ENCODE measurements at places on chromosomes 3 and 15.

DNA sequence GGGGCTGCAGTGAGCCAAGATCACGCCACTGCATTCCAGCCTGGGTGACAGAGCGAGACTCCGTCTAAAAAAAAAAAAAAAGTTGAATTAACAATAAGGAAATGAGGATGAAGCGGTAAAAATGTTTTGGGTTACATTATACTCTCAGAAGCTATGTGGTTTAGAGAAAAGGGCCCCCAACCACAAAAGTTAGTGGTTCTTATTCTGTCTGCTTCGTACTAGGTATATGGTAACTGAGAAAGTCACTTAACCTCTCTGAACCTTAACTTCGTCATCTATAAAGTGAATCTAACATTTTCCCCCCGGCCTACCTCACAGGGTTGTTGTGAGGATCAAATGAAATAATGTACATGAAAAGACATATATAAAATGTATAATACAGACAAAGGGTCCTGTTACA is 38.4 kb upstream of the EHHADH start:
- DNase-seq: no peak

- no peak for DNase-seq
Measured at GRCh38 chr3:141399200-141399599, 30.9 kb downstream of the ZBTB38 start.

GRCh38 chr3:178082326-178082906 is 453.8 kb upstream of the KCNMB2 start:
- DNase-seq: no peak

- no peak for DNase-seq
Measured at GRCh38 chr3:80785875-80786274, 975.6 kb downstream of the GBE1 start.

- no peak for DNase-seq
Measured at GRCh38 chr15:25391971-25392721, 46.7 kb downstream of the UBE3A start.

Measured in CD4-positive, alpha-beta T cell treated with Interleukin-12 subunit alpha and Interleukin-12 subunit beta, for 1 hour (primary cell).